ENCODE measurements at places on chromosomes 3 and 15.
A peak's percentile ranks its signal among the peaks of the same experiment; 100 is the strongest.

DNA sequence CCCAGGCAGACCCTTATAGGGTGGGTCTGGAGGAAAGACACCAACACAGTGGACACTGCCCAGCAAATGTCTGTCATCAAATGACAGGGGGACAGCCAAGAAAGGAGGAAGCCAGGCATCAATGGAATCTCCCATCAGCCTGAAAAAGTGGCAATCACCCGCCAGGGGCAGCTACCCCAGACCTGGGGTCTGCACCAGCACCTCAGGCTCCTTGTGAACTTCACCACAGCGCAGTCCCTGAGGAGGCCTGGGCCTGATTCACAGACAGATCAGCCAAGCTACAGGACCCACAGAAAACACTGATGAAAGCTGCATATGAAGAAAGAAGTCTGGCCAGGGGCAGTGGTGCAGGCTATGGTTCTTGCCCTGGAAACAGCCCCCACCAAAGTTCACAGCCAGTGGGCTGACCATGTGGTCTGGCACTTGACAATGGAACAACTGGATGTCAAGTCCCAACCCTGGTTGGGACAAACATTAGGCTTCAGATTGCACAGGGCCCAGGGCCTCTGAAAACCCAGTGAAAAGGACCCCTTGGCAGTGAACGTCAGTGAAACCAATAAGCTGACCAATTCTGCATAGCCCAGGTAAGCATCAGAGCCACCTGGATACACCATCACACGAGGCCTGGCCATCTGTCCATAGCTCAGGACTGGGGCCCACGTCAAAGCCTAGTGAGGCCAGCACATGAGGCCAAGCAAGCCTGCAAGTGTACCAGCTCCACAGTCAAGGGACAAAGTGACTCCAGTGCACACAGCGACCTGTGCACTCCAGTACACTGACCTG, 29.1 kb downstream of the ALS2CL start:
- DNase-seq: no peak

DNA sequence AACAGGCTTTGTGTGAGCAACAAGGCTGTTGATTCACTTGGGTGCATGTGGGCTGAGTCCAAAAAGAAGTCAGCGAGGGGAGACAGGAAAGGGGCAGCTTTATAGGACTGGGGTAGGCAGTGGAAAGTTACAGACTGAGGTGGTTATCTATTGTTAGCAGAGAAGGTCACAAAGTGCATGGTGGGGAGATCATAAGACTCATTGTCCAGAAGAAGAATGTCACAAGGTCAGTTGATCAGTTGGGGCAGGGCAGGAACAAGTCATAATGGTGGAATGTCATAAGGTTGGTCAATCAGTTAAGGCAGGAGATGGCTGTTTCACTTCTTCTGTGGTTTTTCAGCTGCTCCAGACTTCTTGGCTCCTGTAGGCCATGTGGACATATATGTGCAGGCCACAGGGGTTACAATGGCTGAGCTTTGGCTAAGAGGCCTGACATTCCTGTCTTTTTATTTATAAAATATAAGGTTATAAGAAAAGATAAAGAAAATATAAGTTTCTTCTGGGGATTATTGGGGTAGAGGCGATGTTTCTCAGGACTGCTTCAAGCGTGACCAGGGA, 69.5 kb upstream of the SNTN start:
- DNase-seq: peak; percentile 88

- DNase-seq: no peak
Measured at GRCh38 chr3:21274079-21274571, 476.9 kb downstream of the ZNF385D start.

- no peak for DNase-seq
Measured at GRCh38 chr3:108178676-108179075, 43.5 kb downstream of the IFT57 start.

- DNase-seq: no peak
Measured at GRCh38 chr15:60854858-60855564, 374.1 kb downstream of the RORA start.

DNA sequence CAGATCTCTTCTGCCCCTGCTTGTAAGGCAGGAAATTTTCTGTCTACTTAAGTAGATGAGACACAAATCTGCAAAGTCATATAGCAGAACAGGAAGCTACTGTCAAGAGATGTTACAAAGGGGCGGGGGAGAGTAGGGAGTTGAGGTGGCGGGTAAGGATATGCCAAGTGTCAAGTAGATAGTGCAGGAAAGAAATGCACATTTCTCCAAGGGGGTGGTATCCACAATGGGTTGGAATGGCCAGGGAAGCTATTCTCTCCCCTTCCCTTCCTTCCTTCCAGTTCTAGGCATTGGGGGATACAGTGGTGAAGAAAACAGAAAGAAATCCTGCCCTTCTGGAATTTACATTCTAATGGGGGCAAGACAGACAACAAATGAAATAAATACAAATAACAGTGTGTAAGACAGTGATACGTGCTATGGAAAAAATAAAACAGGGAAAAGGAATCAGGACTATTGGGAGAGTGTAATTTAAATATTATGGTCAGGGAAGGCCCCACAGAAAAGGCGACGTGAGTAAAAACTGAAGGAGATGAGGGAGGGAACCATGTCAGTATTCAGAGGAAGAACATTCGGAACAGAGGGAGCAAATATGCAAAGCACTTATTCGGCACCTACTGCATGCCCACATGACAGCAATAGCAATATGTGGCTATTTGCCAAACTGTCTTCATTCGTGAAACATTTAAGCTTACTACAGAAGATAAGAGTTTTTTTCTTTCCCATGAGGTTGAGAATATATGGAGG, 42.8 kb upstream of the RNU6-1 start:
- DNase-seq: peak; percentile 75

- DNase-seq: no peak
Measured at GRCh38 chr15:88987591-88987933, 74.4 kb upstream of the MFGE8 start.

DNA sequence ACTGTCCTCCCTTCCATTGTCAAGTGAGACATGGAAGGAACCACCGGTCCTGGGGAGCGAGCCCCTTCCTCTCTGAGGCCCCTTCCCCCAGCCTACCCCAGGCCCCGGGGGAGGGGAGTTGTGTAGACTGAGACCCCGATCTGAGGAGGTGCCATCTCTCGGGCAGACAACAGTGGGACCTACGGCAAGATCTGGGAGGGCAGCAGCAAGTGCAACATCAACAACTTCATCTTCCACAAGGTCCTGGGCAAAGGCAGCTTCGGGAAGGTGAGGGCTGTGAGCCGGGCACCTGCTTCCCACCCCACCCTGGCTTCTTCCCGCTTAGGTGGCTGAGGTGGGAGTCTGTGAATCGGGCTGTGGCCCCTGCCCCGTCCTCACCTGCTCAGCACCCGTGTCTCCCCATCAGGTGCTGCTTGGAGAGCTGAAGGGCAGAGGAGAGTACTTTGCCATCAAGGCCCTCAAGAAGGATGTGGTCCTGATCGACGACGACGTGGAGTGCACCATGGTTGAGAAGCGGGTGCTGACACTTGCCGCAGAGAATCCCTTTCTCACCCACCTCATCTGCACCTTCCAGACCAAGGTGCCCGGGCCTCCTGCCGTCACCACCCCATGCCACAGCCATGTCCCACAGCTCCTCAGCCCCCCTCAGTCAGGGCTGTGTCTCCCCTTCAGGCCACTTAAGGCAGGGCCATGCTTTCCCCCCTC, 24.9 kb downstream of the PRKCD start:
- no peak for DNase-seq

GRCh38 chr3:189146848-189147247, 24.9 kb upstream of the TPRG1 start:
- no peak for DNase-seq

DNA sequence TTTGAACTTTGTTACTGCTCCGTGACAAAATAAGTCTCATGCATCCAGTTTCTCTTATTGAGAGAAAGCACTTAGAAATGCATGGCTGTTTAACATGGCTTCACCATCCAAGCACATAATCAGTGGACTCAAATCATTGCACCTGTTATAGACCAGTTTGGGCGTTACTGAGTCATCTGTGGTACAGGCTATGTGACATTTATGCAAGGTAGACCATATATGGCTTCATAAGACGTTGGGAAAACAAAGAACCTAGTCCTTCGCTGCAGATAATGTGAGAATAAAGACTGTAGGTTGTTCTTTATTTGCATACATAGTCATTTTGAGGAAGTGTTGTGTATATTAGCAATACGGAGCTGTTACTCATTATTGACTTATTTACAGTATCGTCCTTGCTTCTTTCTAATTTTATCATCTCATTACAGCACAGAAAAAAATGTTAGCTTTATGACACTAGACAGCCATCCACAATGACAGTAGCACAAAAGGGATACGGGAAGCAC, 374.7 kb downstream of the IL5RA start:
- DNase-seq: no peak

- DNase-seq: peak; percentile 94
Measured at GRCh38 chr3:11271986-11272904, at the start of gene ATG7. TSS of gene ATG7 (plus strand) at chr3:11272397. CDS start at chr3:11298696, 26,299 bp downstream.

DNA sequence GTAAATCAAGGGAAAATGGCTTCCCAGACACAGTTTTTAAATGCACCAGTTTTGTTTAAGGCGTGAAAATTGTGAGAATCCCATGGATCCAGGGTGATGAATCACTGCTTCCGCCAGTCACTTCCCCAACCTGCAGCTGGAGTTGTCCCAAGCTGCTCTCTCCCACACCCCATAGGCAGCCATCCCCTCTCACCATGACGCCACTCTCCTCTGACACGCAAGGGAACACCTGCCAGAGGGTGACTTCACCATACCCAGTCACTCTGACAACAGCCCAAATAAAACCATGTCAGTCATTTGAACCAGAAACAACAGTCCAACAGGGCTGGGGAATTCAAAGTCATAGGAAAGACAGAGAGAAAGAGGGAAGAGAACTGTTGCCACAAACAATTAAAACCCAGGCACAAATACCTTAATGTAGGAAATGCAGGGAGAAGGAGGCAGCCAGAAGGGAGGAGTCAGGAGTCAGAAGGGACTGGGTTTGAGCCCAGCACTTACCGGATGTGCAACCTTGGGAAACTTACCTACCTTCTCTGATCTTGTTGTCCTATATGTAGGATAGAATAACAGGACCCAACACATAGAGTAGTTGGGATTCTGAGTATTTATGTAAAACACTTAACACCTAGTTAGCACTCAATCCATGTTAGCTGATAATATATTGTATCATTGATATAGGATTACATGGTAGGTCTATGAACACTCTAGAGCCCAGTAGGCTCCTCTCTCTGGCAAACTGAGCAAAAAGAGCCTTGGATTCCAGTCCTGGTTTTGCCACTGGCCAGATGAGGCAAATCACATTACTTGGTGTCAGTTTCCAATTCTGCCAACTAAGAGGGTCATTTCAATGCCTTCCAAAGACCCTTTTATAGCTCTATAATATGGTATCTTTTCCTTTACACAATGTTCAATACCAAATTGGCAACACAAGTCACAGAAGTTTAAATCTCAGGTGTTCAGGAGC, 326.3 kb upstream of the ICE2 start:
- no peak for DNase-seq

GRCh38 chr3:66269411-66269810, 48.6 kb downstream of the SLC25A26 start:
- DNase-seq: no peak

DNA sequence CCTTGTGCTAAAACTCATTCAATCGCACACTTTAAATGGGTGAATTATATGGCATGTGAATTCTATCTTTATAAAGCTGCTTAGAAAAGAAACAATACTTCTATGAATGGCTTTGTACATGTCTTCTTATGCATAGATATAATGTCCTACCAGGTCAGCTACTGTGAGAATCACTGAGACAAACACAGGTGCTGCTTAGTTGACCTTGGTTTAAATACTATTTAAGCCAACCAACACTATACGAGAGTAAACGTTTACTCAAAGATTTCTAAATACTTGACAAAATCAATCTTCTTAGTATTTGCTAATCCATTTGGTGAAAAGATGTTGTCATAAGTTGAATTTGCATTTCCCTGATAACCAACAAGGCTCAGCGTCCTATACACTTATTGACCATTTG, 260.3 kb downstream of the ADAMTS17 start:
- no peak for DNase-seq

- DNase-seq: no peak
Measured at GRCh38 chr3:171649267-171649666, 161.0 kb downstream of the PLD1 start.

DNA sequence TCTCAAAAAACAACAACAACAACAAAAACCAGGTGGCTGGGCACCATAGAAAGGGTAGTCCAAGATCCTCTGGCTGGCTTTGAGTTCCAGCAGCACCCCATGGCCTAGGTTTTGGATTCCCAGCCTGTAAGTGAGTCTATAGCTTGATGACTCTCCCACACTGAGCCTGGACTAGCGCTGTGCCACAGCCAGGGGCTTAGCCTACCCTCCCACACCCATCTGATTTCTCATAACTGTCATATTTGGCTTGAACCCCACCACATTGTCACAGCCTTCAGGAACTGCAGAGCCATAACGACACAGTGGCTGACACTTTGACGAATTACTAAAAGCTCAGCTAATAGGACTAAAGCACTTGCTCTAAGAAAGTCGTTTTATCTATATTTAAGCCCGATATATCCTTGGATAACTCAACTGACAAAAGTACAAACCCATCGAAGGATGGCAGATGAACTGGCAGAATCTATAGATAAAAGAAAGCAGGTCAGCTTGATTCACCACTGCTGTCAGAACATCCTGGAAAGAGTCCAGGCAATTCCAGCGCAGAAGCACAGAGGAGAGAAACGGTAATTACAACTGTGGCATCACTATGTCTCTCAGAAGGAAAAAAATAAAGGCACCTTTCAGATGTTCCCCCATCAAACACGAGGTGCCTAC, 62.1 kb downstream of the HOMER2 start:
- DNase-seq: no peak

DNA sequence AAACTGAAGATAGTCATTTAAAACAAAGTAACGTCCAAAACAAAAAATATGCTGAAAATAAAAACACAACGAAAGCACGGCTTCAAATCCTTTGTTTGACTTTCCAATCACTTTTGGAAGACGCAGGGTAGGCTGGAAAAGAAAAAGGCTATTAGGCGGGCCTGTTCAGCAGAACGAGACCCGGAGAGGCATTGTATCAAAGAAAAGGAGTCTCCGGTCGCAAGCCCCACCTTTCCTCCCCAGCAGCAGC, 691 bp downstream of the SENP7 start:
- no peak for DNase-seq

DNA sequence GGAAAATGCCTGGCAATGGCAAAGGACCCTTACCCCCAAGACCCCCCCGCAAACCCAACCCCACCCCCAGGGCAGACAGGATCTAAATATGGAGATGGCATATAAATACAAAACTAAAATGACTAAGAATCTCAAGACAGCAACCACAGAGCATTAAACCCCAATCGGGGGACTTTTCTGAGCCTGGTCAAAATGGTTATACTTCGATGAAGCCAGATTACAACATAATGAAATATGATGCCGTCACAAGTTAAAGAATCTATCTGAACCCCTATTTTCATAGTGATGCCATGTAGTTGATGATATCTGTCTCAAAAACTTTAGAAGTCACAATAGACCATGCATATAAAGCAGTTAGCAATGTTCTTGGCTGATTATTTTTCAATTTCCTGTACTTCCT, 223.6 kb downstream of the CGGBP1 start:
- DNase-seq: no peak

DNA sequence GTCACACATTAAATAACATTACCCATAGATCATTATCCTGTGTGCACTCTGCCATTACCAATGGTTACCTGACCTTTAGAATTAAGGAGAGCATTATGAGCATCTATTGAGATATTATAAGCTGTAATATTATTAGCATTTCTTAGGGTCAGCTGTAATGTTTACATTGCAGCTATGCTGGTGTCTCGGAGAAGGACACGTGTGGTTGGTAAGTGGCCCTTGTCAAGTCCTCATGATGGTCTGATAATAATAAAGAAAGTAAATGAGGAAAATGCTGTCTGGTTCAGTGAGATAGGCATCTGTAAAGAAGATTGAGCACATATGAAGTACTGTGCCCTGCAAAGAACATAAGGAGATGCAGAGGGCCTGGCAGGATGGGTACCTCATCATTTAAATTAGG, 71.7 kb upstream of the ARL6 start:
- DNase-seq: no peak

- peak; percentile 44 for DNase-seq
Measured at GRCh38 chr15:40693904-40694687, 878 bp upstream of the RAD51 start.
